ENCODE measurements at places on chromosomes 5 and 9. TPM values are rescaled to one million over a fixed set of nuclear protein-coding genes. Genes with fewer than 3 reads are reported as not detected.

The SLC25A2 gene
- total RNA-seq: 0.09 TPM

The MYMK gene
- not detected for total RNA-seq

The SPINK5 gene
- total RNA-seq: 0.85 TPM

The KIF27 gene
- total RNA-seq: 4.4 TPM

The SAXO1 gene
- not detected for total RNA-seq

The PRELID2 gene
- total RNA-seq: 27.9 TPM

Data from dermis blood vessel endothelial cell (primary cell).